ENCODE measurements at places on chromosomes 5 and 9.

GRCh38 chr5:133508845-133509741, 103.2 kb downstream of the FSTL4 start:
- no peak for DNase-seq

DNA sequence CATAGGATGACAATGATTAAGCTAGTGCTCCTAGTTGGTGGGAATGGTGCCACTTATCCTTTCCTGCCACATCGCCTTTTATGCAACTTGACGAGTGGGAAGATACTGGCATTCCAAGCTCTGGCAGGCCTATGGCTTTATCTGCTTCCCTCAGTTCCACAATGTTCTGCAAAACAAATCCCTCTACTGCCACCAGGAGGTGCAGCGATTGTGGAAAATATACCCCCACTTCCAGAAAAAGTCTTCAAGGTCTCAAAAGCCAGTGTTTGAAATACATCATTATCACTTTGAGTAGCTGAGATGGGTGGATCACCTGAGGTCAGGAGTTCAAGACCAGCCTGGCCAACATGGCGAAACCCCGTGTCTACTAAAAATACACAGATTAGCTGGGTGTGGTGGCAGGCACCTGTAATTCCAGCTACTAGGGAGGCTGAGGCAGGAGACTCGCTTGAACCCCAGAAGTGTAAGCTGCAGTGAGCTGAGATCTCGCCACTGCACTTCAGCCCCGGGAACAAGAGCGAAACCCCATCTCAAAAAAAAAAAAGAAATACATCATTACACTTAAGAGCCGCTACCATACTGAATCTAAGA, 3.4 kb downstream of the CLINT1 start:
- DNase-seq: no peak

- DNase-seq: no peak
These were observed 47.6 kb upstream of the DAP start for GRCh38 chr5:10808347-10809226.

DNA sequence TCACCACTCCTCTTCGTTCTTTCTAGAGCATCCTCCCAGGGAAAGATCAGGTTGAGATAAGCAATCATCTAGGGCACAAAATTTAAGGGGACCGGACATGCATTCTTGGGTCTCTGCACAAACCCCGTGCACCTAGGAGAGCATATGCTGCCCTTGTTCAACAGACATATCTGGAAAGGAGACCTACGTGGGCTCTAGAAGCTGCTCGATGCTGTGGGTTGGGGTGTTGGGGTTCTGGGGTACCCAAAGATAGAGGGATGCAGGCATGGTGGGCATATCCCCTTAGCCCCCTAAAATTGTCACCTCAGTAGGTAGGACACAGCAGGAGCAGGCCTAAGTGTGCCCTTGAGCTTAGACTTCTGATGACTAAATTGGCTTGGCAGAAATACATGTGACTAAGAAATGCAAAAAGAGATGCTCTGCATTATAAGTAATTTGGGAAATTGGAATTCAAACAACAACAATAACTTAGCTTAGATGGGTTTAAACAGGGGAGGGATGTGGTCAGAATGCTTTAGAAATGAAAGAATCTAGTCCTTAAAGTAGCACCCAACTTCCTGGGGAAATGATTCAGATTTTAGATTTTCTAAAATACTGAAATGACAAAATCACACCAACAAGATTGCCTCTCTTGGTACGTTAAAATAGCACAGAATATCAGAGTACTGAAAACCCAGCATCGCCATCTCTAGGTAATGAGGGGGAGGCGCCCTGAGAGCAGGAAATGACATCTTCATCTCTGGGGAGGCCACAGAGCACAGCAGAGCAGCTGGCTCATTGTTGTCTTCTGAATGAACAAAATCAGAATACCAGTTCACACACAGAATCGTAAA, 172.3 kb downstream of the GNA14 start:
- DNase-seq: peak; percentile 7

GRCh38 chr9:784202-784601, 57.3 kb upstream of the DMRT1 start:
- DNase-seq: no peak

Data from activated CD4-positive, alpha-beta T cell treated with anti-CD3 and anti-CD28 coated beads, Interleukin-2, amount 50 U/mL, for 4 hours (primary cell).